ENCODE measurements at places on chromosomes 5 and 9. TPM values are rescaled to one million over a fixed set of nuclear protein-coding genes. Genes with fewer than 3 reads are reported as not detected.

Gene ADAMTS19
- not detected for total RNA-seq

Gene REEP2
- 33.3 TPM for total RNA-seq

Gene CARD9
- total RNA-seq, result 20.9 TPM

Gene MAMDC4
- total RNA-seq, result 2.3 TPM

Gene ASPN
- total RNA-seq, result 6.5 TPM

Gene FOXD1
- 45.7 TPM for total RNA-seq

Gene GRAMD2B
- 81.3 TPM for total RNA-seq

Gene ZDHHC12
- 50.7 TPM for total RNA-seq

Gene PCDH12
- 0.10 TPM for total RNA-seq

Gene PCAT7
- total RNA-seq, result not detected

Gene DBH
- total RNA-seq, result not detected

Gene GRM6
- total RNA-seq, result not detected

Gene FAM169A
- not detected for total RNA-seq

Gene NKD2
- total RNA-seq, result not detected

Gene GPR151
- not detected for total RNA-seq

Gene PHF24
- not detected for total RNA-seq

Gene ECM2
- 0.47 TPM for total RNA-seq

Gene PLAC8L1
- not detected for total RNA-seq

Gene ARL14EPL
- not detected for total RNA-seq

Gene MAST4
- total RNA-seq, result 4.2 TPM

DNA sequence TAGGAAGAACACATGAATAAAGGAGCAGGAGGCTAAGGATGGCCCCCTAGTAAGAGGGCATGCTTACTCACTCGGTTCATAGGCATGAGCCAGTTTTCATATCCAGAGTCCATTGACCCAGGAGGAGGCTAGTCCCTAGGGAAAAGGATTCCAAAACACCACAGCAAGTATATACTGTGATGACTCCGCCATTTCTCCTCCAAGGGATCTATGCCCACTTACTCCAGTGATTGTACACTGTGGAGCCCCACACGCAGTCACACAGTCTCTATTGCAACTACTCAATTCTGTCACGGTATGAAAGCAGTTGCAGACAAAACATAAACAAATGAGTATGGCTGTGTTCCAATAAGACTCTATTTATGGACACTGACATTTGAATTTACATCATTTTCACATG is 117.7 kb upstream of the ALDH1B1 start:
- peaks cover 23% of the 10 kb centered on the region for H3K27me3 ChIP-seq
- H3K36me3 ChIP-seq, result no peaks in the 10 kb centered on the region
- H3K27ac ChIP-seq, result no peak overlapping the region
- H3K4me1 ChIP-seq, result no peaks in the 10 kb centered on the region

- DNase-seq, result no peak
- H3K27me3 ChIP-seq, result no peaks in the 10 kb centered on the region
- no peak overlapping the region for H3K4me3 ChIP-seq
- no peak overlapping the region for H3K27ac ChIP-seq
- no peaks in the 10 kb centered on the region for H3K4me1 ChIP-seq
These were observed 383.3 kb downstream of the YTHDC2 start for GRCh38 chr5:113896789-113897188.

- DNase-seq, result no peak
- no peak overlapping the region for H3K4me3 ChIP-seq
- no peak overlapping the region for H3K27ac ChIP-seq
- no peaks in the 10 kb centered on the region for H3K27me3 ChIP-seq
- H3K36me3 ChIP-seq, result no peaks in the 10 kb centered on the region
- no peaks in the 10 kb centered on the region for H3K4me1 ChIP-seq
These were observed 301.9 kb downstream of the CTNND2 start for GRCh38 chr5:11602298-11602697.

DNA sequence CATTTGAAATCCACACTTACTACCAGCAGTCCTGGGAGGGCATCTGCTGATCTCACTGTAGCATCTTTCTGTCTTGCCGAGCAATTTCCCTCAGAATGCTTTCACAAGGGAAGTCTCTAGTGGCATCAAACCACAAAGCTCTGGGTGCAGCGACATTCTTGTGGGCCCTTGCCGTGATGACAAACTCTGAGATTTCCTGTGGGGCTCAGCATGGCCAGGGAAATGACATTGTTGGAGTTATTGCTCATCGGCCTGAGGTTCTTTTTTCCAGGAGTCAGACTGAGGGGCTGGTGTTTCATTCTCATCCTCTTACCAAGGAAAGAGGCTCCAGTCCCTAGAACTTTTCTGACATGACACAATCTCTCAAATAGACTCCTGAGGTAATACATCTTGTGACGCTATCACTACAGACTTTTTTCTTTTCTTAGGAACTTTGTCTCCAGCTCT is 51.4 kb downstream of the PFDN1 start:
- no peaks in the 10 kb centered on the region for H3K27me3 ChIP-seq
- peaks cover 12% of the 10 kb centered on the region for H3K4me1 ChIP-seq
- peak overlapping the region; percentile 60 for H3K4me3 ChIP-seq
- H3K36me3 ChIP-seq, result peaks cover 15% of the 10 kb centered on the region

DNA sequence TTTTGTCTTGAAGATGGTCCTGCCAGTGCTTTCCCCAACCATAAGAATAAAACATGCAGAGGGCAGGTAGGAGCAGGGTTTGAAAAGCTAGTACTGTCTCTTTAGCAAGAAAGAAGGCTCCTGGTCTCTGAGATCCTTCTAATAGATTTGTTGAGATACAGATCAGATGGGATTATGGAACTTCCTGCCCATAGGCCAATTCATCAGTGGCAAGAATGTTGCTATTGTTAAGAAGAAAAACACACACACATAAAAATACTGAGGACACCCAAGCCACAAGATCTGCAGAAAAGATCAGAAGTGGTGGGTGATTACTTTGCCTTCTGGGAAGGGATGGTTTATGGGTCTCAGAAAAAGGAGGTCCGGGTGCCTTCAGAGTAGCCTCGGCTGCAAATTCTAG is 59.8 kb downstream of the TNC start:
- peak overlapping the region; percentile 73 for H3K27ac ChIP-seq
- peak overlapping the region; percentile 64 for H3K4me3 ChIP-seq
- peaks cover 64% of the 10 kb centered on the region for H3K4me1 ChIP-seq

- H3K4me1 ChIP-seq, result peaks cover 70% of the 10 kb centered on the region
- H3K27me3 ChIP-seq, result no peaks in the 10 kb centered on the region
- H3K4me3 ChIP-seq, result peak overlapping the region; percentile 11
- peaks cover 34% of the 10 kb centered on the region for H3K36me3 ChIP-seq
- no peak for DNase-seq
These were observed 40.5 kb downstream of the ITGA2 start for GRCh38 chr5:53029608-53030007.

GRCh38 chr9:14310311-14310710 is 3.6 kb downstream of the NFIB start:
- no peak overlapping the region for H3K4me3 ChIP-seq
- H3K27ac ChIP-seq, result no peak overlapping the region
- no peaks in the 10 kb centered on the region for H3K36me3 ChIP-seq
- H3K27me3 ChIP-seq, result peaks cover 21% of the 10 kb centered on the region
- no peak for DNase-seq

DNA sequence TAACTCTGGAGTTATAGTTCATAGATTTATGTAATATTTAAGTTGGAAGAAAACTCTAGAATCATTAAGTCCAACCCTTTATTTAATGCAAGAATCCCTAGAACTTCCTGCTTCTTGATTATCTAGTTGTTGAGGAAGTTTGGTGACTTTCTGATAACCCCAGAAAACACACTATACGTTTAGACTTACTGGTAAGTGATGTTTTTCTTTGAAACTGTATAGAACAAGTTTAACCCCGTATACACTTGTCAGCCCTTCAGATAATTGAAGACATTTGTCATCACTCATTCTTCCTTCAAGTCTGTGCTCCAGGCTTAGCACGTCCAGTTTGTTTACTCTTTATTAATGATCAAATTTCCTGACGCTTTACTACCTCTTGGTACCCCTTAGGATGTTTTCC is 9.0 kb downstream of the NDUFS4 start:
- DNase-seq, result no peak
- no peak overlapping the region for H3K27ac ChIP-seq
- H3K27me3 ChIP-seq, result no peaks in the 10 kb centered on the region

GRCh38 chr9:96008502-96009222 is 133.2 kb downstream of the ERCC6L2 start:
- H3K4me1 ChIP-seq, result no peaks in the 10 kb centered on the region
- H3K27ac ChIP-seq, result no peak overlapping the region
- H3K27me3 ChIP-seq, result no peaks in the 10 kb centered on the region
- peaks cover 15% of the 10 kb centered on the region for H3K36me3 ChIP-seq
- no peak overlapping the region for H3K4me3 ChIP-seq

- H3K27me3 ChIP-seq, result no peaks in the 10 kb centered on the region
- H3K36me3 ChIP-seq, result no peaks in the 10 kb centered on the region
- H3K4me1 ChIP-seq, result no peaks in the 10 kb centered on the region
- no peak for DNase-seq
These were observed 338.1 kb upstream of the MSX2 start for GRCh38 chr5:174386306-174386705.

GRCh38 chr5:154058055-154059038 is 19.6 kb downstream of the MFAP3 start:
- H3K4me3 ChIP-seq, result no peak overlapping the region
- no peak for DNase-seq
- H3K36me3 ChIP-seq, result peaks cover 8% of the 10 kb centered on the region
- no peak overlapping the region for H3K27ac ChIP-seq
- H3K27me3 ChIP-seq, result no peaks in the 10 kb centered on the region

DNA sequence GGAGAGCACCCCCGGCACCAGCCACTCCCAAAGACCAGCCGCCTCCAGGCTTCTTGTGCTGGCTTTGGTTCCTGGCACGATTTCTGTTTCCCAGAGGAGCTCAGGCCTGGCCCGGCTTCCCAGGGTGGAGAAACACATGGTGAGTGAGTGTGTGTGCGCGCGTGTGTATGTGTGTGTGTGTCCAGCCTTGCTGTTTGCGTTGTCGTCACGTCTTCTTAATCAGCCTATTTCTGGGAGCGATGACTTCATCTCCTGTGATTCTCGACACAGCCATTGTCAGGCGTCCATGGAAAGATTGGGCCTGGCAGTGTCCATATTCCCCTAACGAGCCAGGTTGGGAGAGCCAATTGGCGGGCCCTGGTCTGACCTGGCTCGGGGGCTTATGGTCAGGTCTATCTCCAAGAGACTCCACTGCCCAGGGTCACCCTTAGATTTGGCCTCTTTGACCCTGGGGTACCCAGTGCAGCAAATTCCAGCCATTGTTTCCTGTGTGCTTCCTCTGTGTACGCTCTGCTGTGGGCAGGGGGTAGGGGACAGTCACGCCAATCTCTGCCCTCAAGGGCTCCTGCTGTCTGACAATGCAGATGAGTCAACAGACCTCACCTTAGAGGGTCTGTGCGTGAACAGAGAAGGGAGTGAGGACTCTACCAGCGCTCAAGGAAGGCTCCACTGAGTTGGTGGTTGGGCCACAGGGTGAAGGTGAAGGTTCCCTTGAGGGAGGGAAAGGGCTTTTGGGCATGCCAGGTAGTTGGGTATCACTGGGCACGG is 73.8 kb downstream of the DAB2IP start:
- peak; percentile 98 for DNase-seq
- H3K4me3 ChIP-seq, result no peak overlapping the region
- H3K27ac ChIP-seq, result peak overlapping the region; percentile 79
- no peaks in the 10 kb centered on the region for H3K36me3 ChIP-seq

DNA sequence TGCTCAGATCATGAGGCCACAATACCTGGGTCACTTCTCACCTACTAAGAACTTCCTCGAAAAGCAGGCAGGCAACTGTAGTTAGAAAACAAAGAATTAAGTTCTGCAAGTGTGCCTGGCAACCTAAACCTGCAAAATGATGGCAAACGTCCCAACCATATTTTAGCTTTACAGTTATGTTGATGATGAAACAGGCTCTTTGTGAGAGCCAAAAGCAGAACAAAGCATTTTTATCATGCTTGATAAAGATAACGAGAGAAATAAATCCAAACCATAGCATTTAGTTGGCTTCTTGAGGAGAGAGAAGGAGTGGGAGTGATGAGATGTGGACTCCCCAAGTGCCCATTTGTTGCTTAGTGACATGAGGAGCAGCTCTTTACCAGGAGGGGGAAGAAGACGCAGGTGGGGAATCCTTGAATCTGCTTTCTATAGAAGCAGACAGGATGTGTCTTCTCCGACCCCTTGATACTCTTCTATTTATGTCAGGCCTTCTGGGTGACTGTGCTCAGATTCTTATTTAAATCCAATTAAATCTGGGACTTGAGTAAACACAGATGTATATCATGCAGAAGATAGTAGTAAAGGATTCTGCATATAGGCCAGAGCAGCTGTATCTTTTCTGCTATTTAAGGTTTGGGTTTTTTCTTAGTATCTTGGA is 221.2 kb downstream of the TMEM167A start:
- DNase-seq, result no peak
- no peaks in the 10 kb centered on the region for H3K4me1 ChIP-seq
- no peaks in the 10 kb centered on the region for H3K27me3 ChIP-seq
- no peak overlapping the region for H3K27ac ChIP-seq
- no peaks in the 10 kb centered on the region for H3K36me3 ChIP-seq

GRCh38 chr5:81826128-81826527 is 75.2 kb upstream of the SSBP2 start:
- no peak overlapping the region for H3K4me3 ChIP-seq
- DNase-seq, result peak; percentile 34
- no peak overlapping the region for H3K27ac ChIP-seq
- peaks cover 21% of the 10 kb centered on the region for H3K4me1 ChIP-seq
- peaks cover 3% of the 10 kb centered on the region for H3K27me3 ChIP-seq

DNA sequence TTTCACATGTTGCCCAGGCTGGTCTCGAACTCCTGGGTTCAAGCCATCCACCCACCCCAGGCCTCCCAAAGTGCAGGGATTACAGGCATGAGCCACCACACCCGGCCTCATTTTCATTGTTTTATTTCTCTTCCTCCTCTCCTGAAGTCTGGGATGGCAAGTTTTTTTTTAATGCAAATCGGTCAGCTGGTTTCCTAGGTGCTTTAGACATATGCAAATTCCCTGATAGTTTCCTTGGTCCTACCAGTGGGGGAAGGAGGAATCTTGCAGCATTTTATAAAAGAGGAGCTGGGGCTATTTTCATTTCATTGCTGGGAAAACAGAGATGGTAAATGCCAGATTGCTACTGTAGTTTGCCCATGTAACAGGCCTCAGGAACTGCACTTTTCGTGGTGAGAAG is 179.4 kb downstream of the ACTL7B start:
- no peak overlapping the region for H3K4me3 ChIP-seq
- peaks cover 10% of the 10 kb centered on the region for H3K36me3 ChIP-seq
- H3K4me1 ChIP-seq, result no peaks in the 10 kb centered on the region
- DNase-seq, result no peak
- no peaks in the 10 kb centered on the region for H3K27me3 ChIP-seq

DNA sequence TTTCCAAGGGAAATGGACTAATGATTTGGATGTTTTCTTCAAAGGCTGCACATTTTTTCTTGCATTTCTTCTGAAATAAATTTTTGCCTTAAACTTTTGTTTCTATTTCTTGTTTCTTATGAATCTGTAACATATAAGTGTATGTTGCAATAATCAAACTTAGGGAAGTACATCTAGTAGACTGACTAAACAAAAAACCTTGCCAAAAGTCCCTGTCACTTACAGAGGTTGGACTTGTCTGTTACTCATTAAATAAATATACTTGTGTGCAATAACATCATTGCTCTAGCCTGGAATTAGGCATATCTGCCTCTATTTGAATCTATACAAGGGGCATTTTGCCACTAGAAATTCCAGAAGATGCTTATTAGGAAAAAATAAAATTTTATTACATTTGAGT is 56.6 kb downstream of the C6 start:
- H3K4me1 ChIP-seq, result peaks cover 35% of the 10 kb centered on the region
- DNase-seq, result no peak
- no peaks in the 10 kb centered on the region for H3K27me3 ChIP-seq
- H3K36me3 ChIP-seq, result no peaks in the 10 kb centered on the region
- no peak overlapping the region for H3K27ac ChIP-seq

- H3K4me1 ChIP-seq, result peaks cover 14% of the 10 kb centered on the region
- no peak overlapping the region for H3K27ac ChIP-seq
- H3K4me3 ChIP-seq, result no peak overlapping the region
- no peaks in the 10 kb centered on the region for H3K36me3 ChIP-seq
- peaks cover 6% of the 10 kb centered on the region for H3K27me3 ChIP-seq
- DNase-seq, result no peak
These were observed 65.8 kb upstream of the S1PR3 start for GRCh38 chr9:88925481-88925880.

Data from HFFc6 (cell line).